ENCODE measurements at places on chromosomes 2 and 18.

GRCh38 chr2:198273660-198274059 lies 469.3 kb downstream of the PLCL1 start:
- DNase-seq = no peak

GRCh38 chr18:9321017-9321452 lies 13.5 kb upstream of the TWSG1 start:
- no peak for DNase-seq

DNA sequence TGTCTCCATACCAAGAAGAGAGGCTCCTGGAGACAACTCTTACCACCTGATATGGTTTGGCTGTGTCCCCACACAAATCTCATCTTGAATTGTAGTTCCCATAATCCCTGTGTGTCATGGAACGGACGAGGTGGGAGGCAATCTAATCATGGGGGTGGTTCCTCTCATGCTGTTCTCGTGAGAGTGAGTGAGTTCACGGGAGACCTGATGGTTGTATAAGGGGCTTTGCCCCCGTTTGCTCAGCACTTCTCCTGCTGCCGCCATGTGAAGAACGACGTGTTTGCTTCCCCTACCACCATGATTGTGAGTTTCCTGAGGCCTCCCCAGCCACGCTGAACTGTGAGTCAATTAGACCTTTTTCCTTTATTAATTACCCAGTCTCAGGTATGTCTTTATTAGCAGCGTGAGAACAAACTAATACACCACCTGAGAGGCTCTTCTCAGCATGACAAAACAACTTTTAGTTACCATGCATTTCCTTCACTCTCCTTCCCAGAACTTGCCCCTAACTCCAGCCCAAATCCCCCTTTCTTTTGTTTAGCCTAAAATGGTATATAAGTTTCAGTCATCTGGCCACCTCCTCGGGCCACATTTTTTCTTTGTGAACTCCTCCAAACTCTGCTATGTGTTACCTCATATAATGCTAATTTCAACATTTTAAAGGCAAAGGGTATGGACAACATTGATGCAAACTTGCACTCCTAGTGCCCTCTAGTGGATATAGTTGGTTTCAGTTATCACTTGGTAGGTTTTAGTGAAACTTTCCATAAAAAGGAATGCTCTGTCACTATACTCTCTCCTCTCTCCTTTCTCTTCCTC lies 58.6 kb upstream of the SLC25A52 start:
- no peak for DNase-seq

- no peak for DNase-seq
Measured at GRCh38 chr2:99911736-99912135, 230.7 kb downstream of the AFF3 start.

DNA sequence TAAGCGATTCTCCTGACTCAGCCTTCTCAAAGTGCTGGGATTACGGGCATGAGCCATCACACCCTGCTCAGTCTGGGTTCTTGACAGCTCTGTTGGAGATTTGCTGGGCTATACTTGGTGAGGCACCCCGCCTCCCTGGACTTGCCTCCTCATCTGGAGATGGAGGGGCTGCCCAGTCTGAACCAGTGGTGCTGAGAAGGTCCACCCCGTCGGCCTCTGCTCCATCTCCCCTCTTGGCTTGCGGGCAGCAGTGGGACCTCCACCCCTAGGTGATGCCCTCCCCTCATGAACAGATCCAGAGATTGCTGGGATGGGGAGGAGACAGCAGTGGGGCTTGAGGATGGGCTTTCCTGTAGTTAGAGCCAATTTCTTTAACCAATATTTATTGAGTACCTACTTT lies 120.9 kb downstream of the CLIP4 start:
- DNase-seq = no peak

GRCh38 chr2:147327613-147328012 lies 517.2 kb upstream of the ACVR2A start:
- DNase-seq = peak; percentile 31

GRCh38 chr2:148675708-148676107 lies 31.2 kb downstream of the EPC2 start:
- no peak for DNase-seq

All from activated CD4-positive, alpha-beta T cell treated with anti-CD3 and anti-CD28 coated beads for 48 hours (primary cell).